ENCODE measurements at places on chromosomes 13 and 19. TPM values are rescaled to one million over a fixed set of nuclear protein-coding genes. Genes with fewer than 3 reads are reported as not detected.

The ZNF471 gene
- 9.2 TPM for total RNA-seq

The CEACAM7 gene
- total RNA-seq: not detected

The EDNRB gene
- 0.99 TPM for total RNA-seq

The TRPM4 gene
- 6.9 TPM for total RNA-seq

The SLC10A2 gene
- total RNA-seq: not detected

The PROZ gene
- total RNA-seq: not detected

The MAST1 gene
- 1.3 TPM for total RNA-seq

The ATP1A3 gene
- under 0.01 TPM for total RNA-seq

The DNMT1 gene
- total RNA-seq: 33.7 TPM

The ZNF429 gene
- 5.6 TPM for total RNA-seq

DNA sequence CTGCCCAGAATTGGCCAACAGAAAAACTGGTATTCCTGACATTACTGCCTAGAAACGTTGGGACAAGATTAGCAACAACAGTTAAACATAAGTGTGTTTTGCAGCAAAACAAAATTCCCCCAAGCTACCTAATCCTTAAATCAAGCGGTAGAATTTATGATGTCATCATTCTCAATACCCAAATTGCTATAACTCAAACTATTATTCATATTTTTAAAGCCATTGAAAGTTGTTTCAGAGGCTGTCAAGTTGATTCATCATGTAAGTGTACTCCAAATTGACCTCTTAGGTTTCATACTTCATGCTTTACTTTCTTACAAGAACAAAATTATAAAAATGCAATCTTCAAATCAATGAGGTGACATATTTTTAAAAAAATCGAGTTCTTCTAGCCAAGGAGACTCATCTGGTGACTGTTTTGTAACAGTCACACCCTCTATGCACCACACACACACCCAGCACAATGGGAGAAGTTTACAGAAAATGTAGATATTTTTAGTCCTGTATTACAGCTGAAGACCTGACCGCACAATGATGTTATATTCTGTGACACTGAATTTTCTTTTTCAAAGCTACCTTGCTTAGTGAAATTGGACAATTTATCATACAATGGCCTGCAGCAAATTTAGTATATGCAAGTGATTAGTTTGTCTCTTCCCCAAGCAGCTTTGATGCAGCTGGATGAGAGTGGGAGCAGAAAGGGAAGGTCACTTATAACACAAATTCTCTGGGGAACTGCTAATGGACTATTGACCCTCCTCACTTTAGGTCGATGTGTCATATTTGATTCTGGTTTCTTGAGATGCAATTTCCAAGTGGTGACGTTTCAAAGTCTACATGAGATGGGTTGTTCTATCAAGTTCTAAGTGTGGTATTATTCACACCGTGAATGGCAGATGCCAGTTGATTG is 345.3 kb upstream of the OBI1 start:
- no peak for DNase-seq

- DNase-seq: no peak
Measured at GRCh38 chr19:29800100-29800825, 11.5 kb upstream of the CCNE1 start.

DNA sequence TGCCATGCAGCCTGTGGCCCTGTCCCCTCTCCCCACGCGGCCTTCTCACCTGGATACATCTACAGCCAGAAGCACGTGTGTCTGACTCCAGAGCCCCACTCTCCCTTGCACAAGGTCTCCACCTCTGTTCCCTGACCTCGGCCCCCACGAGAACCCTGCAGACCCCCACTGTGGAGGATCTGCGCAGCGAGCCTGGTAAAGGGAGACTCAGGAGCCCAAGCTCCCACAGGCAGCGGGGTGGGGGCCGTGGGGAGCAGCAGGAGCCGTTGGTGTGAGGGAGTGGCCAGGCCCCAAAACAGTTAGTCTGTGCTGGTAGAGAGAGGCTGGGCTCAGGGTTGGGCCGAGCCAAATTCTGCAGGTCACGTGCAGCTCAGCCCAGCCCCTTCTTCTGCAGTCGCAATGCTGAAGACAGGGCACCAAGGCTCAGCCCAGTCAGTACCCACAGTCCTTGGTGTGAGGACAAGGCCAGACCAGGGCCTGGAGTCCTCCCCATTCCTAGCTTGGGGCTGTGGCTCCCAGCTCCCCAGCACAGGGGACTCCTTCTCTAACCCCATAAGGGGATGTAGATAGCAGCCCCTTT is 28.7 kb upstream of the SLC7A10 start:
- DNase-seq: no peak

DNA sequence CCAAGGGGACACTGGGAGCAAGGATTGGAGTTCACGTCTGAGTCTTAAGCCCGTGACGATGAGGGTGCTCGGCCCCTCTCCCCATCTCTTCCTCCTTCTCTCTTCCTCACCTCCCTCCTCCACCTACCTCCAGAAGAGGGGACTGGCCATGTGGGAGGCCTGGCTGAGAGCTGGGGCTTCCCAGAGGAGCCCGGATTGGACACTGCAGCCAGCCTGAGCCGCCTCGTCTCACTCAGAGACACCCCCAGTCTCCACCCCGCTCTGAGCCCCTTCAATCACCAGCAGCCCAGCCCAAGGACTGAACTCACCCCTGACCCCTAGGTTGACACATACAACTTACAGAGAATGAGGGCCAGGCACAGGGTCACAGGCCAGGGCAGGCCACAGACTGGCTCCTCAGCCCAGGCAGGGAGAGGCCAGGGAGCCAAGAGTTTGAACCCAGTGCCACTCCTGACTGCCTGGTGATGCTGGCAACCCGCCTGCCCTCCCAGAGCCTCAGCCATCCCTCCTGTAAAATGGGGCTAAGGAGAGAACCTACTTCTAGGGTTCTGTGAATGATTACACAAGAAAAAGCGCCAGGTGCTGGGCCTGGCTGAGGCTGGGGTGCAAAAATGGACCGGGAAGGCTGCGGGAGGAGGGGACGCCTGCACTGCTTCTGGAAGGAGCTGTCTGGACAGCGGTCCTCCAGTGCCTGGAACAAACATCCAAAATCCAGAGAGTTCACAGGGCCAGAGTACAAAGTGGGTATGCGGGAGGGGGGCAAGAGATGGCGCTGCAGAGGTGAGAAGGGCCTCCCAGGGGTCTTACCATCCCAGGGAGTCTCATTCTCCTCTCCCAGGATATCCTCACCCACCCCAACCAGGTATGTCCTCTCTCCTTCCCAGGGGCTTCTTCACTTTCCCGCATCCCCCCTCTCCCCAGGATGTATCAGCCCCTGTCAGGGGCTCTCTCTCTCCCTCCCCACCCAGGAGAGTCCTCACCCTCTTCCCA is 1.1 kb downstream of the CD79A start:
- no peak for DNase-seq

DNA sequence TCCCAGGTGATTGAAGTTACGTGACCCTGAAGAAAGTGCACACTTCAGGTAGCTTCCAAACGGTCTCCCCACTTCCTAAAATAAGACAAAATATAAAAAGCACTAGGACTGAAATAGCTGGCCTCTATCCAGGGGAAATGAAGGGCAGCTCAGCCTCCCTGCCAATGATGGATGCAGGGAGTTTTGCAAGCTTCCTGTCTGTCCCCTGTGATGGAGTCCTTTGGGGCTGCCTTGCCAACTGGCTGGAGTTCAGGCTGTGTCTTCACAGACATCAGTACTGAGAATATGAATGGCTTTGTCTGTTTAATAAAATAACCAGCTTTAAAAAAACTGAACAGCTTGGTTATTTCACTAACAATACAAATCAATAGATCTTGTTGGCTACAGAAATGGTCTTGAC is 101.4 kb upstream of the GPR12 start:
- no peak for DNase-seq

DNA sequence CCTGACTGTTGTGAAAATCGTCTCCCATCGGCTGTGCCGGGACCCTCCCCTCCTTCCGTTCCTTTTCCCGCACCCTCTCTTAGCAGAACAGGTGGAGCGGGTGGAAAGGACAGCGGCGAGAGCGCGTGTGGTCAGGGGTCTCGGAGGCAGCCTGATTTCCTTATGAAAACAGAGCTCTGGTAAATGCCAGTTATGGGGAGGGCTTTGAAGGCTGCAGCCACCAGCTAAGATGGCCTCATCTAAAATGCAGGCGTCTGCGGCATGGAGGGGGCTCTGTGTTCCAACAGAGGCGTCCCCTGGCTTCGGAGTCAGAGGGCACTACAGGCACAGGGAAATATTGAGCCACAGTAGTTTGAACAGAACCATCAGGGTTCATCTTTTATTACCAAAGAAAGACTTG is 93.8 kb upstream of the SOX1 start:
- DNase-seq: no peak

DNA sequence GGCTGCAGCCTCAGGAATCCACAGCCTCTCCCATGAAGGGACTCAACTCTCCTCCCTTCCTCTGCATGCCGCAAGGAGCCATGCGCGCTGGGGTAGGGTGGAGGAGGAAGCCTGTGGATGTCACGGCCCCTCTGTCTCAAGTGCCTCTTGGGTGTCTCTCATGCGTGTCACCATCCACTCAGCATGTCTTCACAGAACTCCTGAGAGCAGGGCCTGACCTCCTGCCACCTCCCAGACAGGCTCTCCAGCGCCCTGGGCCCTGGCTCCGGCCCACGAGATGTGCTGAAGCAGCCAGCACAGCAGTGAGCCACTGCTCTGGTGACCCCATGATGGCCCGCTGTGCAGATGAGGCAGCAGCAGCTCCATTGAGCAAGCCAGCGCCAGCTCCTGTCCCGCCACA is 25.9 kb upstream of the SPACA7 start:
- DNase-seq: no peak

GRCh38 chr13:113616991-113617749 is 32.6 kb downstream of the TFDP1 start:
- DNase-seq: no peak

DNA sequence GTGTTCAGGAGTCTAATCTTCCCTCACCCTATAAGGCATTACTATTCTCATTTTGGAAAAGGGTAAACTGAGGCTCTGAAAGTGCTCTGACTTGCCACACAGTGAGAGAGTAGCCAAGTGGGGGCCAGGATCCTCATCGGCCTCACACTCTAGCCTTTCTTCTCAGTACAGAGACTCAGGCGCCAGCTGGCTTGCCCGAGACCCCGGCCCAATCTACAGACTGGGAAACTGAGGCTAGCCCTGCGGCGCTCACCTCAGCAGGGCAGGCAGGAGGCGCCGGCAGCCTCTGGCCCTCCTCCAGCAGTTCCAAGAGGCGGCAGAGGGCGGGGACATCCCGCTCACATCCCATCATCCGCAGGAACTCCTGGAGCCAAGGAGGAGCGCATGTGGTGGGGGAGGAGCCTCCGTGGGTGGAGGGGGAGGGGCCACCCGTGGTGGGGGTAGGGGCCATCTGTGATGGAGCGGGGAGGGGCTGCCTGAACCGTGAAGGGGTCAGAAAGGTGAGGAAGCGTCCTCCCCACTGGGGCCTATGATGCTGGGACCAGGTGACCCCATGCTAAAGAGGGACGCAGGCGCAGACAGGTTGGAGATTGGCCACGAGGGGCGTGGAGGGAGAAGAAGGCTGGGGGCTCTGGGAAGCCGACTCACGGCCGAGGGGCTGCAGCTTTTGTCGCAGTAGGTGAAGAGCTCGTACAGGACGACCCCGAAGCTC is 8.7 kb upstream of the INSL3 start:
- DNase-seq: peak; percentile 21

DNA sequence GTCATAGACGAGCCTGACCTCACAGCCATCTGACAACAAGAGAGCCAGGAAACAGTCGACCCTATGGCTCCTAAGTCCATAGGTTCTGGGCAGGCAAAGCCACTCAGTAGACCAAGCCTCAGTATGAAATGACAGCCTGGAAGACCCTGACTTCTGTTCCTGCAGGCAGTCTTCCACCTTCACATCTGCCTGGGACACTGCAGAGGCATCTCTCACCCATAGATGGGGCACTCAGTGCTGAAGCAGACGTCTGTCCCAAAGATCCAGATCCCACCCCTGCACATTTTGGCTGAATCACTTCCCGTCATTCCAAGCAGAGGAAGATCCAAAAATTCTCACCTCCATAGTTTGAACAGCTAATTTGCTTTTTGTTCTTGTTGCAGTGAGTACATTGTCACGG is 139.3 kb upstream of the ZNF507 start:
- no peak for DNase-seq

DNA sequence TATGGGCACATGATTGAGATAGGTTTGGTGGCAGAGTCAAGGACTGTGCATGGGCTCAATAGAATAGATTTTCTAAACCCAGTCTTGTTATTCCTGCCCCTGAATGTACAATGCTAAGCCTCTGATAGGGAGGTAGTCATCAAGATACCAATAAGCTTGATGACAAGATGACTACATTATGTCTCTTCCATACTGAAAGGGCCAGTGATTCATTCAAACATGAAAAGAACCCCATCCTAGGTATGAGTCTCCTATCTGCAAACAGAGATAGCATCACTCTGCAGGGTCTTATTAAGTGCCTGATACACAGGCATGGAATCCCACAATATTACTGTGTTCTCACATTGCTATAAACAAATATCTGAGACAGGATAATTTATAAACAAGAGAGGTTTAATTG is 40.3 kb upstream of the UFM1 start:
- no peak for DNase-seq

DNA sequence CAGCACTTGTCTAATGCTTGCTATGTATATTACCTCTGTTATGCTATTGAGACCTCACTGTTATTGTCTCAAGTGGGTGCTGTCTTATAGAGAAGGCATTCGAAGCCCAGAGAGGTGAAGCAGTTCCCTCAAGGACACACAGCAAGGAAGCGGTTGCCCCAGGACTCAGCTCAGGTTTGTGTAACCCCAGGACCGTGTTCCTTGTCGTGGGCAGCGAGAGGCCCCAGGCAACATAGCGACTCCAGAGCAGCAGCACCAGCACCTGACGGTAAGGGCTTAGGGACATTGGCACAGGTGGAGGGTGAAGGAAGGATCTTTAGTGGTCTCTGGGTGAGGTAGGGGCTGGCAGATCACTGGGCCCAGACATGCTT is 2.4 kb downstream of the KLK15 start:
- no peak for DNase-seq

DNA sequence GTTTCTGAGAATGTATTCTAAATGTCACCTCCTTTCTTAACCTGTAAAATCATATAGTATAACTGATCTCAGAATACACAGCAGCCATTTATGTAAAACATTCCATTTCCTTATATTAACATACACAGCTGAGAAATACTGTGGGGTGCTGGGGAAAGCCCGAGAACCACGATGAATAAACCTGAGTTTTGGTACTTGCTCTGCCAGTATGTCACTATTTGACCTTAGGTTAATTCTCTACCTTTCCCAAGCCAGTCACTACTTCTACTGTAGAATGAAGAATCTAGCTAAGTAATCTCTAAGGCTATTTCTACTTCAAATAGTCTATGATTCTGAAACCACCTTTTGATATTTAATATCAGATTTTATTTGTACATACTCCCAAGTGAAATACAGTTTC is 173.7 kb downstream of the TBC1D4 start:
- peak; percentile 2 for DNase-seq

- DNase-seq: no peak
Measured at GRCh38 chr19:7605490-7606222, 10.0 kb downstream of the CAMSAP3 start.

- DNase-seq: peak; percentile 39
Measured at GRCh38 chr19:45125975-45126493, 33.1 kb downstream of the PPP1R37 start.

Data from fibroblast of lung (primary cell).